ENCODE measurements at places on chromosomes 3 and 15. TPM values are rescaled to one million over a fixed set of nuclear protein-coding genes. Genes with fewer than 3 reads are reported as not detected.

DNA sequence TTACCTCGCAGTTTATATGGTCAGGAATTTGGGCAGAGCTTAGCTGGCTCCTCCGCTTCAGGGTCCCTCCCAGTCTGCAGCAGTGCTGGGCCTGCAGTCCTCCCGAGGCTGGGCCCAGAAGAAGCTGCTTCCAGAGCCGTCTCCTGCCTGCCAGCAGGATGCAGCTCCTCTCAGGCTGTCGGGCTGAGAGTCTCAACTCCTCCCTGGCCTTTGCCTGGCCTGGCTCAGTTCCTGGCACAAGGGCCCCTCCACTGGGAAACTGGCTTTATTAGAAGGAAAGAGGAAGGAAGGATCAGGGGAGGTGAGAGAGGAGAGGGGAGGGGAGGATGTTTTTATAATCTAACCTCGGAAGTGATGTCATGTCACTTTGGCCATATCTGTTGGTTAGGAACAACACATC is 72.8 kb downstream of the GABRG3 start:
- DNase-seq: no peak
- no peak overlapping the region for H3K27ac ChIP-seq
- H3K36me3 ChIP-seq: no peaks in the 10 kb centered on the region
- H3K27me3 ChIP-seq: no peaks in the 10 kb centered on the region

DNA sequence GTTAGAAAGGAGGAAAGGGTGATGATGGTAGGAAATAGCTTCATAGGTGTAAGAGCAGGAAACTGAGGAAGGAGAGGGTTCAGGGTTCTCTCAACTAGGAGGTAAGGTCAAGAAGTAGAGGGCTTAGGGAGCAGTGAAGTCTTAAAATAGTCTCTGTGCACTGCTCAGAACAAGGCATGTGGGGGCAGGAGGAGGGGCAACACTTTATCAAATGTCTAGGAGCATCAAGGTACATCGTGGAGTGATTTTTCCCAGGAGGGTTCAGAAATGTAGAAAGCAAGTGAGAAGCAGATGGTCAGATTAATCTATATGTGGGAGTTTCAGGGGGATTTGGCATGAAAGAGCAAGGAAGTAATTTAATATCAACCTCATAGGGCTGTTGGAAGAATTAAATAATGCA is 58.8 kb downstream of the TNIK start:
- no peaks in the 10 kb centered on the region for H3K36me3 ChIP-seq
- no peak overlapping the region for H3K27ac ChIP-seq
- no peak for DNase-seq
- H3K4me1 ChIP-seq: no peaks in the 10 kb centered on the region

DNA sequence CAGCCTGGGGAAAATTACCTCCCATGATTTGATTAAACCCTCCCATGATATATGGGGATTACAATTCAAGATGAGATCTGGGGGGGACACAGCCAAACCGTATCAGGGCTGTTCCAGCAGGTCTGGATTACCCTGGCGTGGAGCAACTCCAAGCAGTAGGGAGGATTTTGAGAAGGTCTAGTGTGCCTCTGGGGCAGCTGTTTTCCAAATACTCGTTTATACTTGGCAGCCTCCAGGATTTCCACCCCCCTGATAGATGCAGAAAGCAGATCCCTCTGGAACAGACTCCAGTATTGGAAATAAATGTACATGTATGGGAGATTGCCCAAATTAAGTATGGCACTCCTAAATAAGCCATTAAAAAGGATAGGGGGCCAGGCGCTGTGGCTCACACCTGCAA is 7.7 kb upstream of the IRAK2 start:
- no peaks in the 10 kb centered on the region for H3K27me3 ChIP-seq
- no peak for DNase-seq
- no peak overlapping the region for H3K27ac ChIP-seq
- peaks cover 10% of the 10 kb centered on the region for H3K36me3 ChIP-seq

RBM5 gene
- 105 TPM for total RNA-seq

USP19 gene
- 37.8 TPM for total RNA-seq

HLTF gene
- 136 TPM for total RNA-seq
